Activated T-helper 1 cell treated with anti-CD3 and anti-CD28 coated beads, Interleukin-2, amount 50 U/mL, for 16 hours (primary cell): ENCODE measurements at places on chromosomes 6 and 20.

DNA sequence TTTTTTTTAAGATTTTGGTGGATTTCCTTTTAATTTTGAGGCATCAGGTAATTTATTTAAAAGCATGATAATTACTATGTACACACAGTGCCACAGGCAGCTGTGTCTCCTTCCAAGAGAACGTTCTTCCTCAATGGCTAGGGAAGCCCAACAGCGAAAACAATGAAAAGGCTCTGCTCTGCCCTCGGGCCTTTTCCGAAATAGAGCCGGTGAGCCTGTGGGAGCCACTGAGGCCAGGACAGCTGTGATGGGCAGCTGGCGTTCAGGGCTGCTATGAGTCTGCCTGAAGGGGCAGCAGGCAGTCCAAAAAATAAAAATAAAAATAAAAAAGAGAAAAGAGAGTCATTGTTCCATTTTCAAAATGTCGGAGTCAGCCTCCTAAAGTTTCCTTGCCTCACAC lies 443.8 kb downstream of the KIF16B start:
- DNase-seq, result no peak

- no peak for DNase-seq
These were observed 60.2 kb upstream of the RPS6KA2 start for GRCh38 chr6:166687070-166687878.

DNA sequence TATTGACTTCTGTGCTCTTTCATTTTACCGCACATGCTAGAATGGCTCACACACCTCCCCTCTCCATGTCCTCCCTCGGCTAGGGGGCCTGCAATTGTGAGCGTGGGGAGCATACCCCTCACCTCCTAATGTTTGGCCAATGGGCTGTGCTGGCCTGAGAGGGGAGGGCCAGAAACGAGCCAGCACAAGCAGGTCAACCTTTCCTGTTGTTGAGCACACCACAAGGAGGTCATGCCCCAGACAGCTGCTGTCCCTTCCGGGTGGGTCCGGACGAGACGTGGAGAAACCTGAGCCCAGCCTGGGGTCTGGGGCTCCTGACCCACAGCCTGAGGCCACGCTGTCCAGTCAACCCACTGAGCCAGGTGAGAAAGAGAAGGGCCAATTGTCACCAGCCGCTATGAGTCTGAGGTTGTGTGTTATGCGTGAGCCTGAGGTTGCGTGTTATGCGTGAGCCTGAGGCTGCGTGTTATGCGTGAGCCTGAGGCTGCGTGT lies 77.4 kb downstream of the TTLL2 start:
- no peak for DNase-seq

GRCh38 chr6:107822176-107823046 lies 1.7 kb downstream of the SCML4 start:
- peak; percentile 30 for DNase-seq

DNA sequence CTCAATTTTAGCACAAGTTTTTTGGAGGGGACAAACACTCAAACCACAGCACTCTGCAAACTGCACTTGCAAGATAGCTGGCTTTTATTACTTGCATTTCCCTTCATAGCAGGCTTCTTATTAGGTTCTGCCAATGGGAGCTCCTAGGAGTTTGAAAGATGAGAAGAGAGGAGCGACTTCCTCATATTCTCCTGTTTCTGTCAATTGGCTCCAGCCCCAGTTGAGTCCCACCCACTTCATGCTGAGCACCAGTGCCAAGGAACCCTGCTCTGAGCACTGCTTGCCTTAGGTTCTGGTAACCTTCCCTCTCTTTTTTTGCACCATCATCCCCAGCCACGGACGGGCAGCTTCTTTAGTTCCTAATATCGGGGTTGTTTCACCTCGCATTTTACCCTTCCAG lies 67.9 kb downstream of the PSMB1 start:
- DNase-seq, result no peak

- peak; percentile 57 for DNase-seq
These were observed 117.0 kb downstream of the RTN4IP1 start for GRCh38 chr6:106512048-106512967.

DNA sequence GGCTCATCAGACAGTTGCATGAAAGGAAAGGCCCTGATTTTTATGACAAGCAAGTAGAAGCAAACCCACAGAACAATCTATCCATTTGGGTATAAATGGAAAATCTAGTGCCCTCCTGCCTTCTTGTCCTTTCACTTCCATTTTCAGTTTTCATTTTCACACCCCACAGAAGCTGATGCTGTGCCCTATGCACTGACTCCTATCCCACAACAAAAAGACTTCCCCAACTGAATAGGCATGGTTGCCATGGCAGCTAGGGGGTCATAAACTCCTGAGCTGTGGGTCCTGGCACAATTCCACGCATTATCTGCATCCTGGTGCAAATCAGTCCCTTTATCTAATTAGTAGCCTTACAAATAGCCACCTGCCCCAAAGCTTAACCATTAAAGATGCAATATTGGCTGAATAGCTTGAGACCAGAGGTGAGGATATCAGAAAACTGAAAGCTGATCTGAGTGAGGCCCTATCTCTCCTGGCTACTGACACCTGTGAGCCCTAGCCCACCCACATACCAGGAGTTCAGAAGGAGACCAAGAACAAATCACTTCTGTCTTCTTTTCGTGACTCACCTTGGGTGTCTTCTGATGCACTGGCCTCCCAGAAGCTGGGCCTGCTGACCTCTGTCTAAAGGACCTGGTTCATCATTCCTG lies 34.9 kb upstream of the HEY2 start:
- DNase-seq, result no peak

- no peak for DNase-seq
These were observed 51.9 kb downstream of the ERMARD start for GRCh38 chr6:169803271-169803811.

- DNase-seq, result no peak
These were observed 106.5 kb downstream of the SMLR1 start for GRCh38 chr6:130933712-130934200.

GRCh38 chr6:39778581-39779255 lies 13.5 kb upstream of the DAAM2 start:
- DNase-seq, result no peak

- no peak for DNase-seq
These were observed at the start of gene SPINT4 for GRCh38 chr20:45722047-45722446. Gene SPINT4 (plus strand): TSS chr20:45722347. CDS start chr20:45722368, 21 bp downstream.

DNA sequence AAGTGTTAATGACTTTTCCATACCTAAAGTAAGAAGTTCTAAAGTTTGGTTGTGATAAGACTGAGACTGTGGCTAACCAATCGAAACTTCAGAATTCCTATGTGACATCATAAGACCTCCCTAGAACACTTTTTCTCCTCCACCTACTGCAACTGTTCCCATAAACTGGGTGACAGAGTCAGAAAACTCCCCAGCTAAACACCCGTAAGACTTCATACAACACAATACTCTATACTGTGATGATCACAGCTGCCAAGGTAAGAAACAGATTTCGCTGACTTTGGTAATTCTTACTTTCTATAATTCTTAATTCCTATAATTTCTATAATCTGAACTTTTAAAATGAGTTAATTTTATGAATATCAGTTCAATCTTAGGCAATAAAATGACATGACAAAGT lies at the start of gene PLN:
TSS of gene PLN (plus strand) at position 161 of the 400 bp plus-strand sequence. CDS start 10,626 bp downstream, outside the sequence.
- no peak for DNase-seq

- no peak for DNase-seq
These were observed 59.4 kb downstream of the SLC35B3 start for GRCh38 chr6:8375916-8376315.

- no peak for DNase-seq
These were observed 13.0 kb downstream of the CD83 start for GRCh38 chr6:14130435-14131075.

DNA sequence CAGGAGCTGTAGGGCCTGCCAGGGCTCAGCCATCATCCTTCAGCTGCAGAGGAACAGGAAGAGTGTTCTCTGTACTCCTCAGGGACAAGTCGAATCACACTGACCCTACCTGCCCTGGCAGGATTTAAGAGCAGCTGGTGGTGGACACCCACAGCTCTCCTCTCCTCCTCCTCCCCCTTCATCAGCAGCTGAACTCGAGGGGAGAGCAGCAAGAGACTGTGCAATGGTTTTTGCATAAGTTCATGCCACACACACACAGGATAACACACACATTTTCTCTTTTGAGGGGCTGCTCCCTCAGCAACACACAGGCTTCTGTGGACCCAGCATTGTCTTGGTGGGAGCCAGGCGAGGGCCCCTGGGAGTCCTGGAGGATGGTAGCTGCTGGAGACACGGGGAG lies at the start of gene CST11:
TSS of gene CST11 (minus strand) at position 101 of the 400 bp plus-strand sequence. CDS start at position 36, 65 bp downstream.
- DNase-seq, result no peak

- DNase-seq, result no peak
These were observed 18.1 kb downstream of the SNX3 start for GRCh38 chr6:108242721-108243120.

DNA sequence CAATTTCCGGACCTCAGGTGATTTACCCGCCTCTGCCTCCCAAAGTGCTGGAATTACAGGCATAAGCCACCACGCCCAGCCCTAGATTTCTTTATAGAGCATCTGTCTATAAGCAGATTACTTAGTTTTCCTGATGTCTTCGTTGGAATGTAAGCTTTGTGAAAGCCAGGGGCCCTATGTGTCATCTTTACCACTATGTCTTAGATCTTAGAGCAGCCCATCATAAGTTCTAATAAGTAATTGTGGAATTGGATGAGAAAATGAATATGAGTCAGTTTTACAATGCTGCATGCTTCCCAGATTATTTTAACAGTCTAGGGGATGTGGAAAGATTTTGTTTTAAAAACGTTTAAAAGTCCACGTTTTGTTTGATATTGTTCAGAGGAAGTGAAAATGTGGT lies 9.1 kb upstream of the ZBTB2 start:
- DNase-seq, result no peak

- DNase-seq, result no peak
These were observed 27.0 kb downstream of the CAP2 start for GRCh38 chr6:17420368-17420767.

GRCh38 chr6:100482698-100483097 lies 18.0 kb upstream of the SIM1 start:
- no peak for DNase-seq

GRCh38 chr6:130065609-130066156 lies 47.3 kb downstream of the L3MBTL3 start:
- DNase-seq, result no peak

DNA sequence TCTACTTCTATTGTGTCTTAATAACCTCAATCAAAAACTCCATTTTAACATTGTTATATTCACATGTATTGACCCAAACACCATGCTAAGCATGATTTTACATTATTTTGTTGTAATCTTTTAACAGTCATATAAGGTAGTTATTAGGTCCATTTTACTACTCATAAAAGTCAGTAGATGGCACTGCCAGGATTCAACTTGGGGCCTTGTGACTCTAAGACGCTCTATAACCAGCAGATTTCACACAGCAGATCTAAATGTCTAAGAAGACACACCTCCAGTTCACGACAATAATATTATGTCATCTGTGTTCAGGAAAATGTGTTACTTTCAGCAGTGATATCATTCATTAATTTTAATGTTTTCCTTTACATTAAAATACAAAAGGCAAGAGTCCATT lies 88.0 kb downstream of the FRK start:
- DNase-seq, result no peak

DNA sequence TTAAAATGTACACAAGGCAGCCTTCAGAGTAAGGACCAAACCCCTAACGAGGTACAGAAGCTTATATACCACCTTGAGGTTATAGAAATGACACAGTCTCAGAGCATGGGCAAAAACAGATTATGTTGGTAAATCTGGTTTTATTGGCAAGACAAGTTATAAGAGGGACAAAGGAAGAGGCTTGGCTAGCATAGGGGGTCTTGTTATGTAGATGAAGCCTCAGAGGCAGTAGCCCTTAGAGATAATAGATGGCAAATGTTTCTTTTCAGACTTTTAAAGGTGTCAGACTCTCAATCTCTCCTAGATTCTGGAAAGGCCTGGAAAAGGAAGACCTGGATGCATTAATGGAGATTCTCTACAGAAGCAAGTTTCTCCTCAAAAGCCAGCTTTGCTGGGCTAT lies 123.3 kb upstream of the ATXN1 start:
- DNase-seq, result no peak

DNA sequence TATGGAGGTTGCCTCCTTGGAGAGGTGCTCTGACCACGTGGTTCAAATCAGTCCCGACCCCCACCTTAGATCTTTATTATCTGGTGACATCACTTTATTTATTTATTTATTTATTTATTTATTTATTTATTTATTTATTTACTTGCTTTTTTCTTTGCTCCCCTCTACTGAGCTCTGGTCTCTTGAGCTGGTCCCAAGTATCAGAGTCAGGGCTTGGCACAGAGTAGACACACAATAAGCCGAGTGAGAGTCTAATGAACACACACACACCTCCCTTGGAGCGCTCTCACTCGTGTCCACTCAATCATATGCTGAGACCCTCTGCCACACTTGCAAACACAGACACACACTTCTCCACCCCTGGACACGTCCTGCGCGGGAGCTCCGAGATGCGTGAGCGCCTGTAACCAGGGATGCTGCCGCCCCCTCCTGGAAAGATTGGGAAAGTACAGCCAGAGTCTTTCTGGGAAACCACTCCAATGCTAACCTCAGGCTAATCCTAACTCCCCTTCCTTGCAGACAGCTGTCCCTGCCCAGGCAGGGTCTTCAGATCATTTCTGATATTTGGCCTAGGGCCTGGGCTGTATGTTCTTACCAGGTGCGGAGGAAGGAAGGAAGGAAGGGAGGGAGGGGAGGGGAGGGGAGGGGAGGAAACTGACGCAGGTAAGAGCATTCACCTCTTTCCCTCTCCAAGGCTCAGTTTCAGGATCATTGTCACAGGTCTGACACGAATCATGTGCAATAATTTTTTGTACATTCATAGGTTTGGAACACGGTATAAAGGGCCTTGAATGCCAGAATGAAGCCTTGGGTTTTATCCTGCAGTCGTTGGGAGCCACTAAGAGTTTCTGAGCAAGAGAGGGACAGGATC lies 70.9 kb downstream of the STK35 start:
- peak; percentile 37 for DNase-seq

DNA sequence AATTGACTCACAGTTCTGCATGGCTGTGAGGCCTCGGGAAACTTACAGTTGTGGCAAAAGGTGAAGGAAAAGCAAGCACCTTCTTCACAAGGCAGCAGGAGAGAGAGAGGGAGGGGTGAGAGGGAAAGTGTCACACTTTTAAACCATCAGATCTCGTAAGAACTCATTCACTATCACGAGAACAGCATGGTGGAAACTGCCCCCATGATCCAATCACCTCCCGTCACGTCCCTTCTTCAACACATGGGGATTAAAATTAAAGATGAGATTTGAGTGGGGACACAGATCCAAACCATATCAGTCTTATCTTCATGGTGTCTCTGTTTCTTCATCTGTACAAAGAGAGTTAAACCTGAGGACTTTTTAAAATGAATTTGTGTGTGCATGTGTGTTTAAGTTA lies 13.7 kb upstream of the BTN1A1 start:
- DNase-seq, result no peak

DNA sequence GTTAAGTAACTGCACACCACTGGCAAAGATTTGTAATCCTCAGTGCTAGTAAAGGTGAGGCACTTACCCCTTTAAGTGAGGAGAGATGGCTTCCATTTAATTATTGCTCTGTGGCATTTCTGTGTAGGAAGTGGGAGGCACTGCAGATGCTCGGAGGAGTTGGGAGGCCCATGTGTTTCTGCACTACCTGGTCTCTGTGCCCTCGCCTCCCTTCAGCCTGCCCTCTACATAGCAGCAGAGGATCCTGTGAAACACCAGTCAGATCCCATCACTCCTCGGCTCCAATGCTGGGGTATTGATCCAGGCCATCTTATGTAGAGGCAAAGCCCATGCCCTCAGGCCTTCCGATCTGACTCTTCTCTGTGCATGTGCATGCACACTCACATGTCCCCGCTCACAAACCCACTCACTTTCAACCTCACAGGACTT lies 67.0 kb downstream of the SLX4IP start:
- DNase-seq, result no peak

- DNase-seq, result no peak
These were observed 87.7 kb downstream of the DLL1 start for GRCh38 chr6:170203212-170203611.

- no peak for DNase-seq
These were observed 508.3 kb downstream of the PRKN start for GRCh38 chr6:162219266-162219665.
